Daoy (cell line): ENCODE measurements at places on chromosomes 5 and 9. TPM values are rescaled to one million over a fixed set of nuclear protein-coding genes. Genes with fewer than 3 reads are reported as not detected.

DNA sequence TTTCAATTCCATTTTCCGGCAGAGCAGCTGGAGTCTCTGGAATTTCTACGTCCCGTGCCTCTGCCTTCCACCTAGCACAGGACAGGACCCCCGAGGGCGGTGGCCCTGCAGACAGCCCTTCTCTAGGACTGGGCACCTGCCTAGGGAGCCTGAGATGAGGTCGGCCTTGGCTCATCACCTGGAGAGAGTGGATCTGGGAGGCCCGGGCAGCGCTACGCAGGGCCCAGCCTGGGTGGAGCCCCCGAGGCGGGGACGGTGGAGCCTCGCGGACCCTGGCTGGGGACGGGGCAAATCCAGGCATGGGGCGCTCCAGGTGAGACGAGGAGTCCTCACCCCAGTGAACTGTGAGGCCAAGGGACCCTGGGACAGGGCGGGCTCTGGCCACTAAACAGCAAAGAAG lies 114.5 kb downstream of the MTRR start:
- DNase-seq = no peak

DNA sequence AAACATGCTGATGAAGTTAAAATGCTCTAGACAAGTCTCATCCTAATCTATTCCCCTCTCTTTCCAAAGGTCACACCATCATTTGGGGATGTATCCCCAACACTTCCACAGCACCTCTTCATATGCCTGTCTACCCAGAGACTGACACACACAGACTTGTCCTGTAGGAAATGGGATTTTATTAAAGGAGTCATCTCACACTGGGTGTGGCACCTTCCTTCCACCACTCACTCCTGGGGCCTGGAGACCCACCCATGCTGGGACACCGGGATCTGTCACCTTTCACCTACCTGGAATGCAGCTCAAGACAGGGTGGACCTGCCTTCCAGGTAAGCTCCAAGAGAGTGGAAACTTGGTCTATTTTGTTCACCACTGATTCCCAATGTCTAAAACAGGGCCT lies 99.4 kb upstream of the HAND1 start:
- no peak for DNase-seq

GRCh38 chr5:132110930-132111329 lies 37.3 kb downstream of the CSF2 start:
- DNase-seq = no peak

The COL5A1 gene
- 131 and 135 TPM in 2 replicates for total RNA-seq
